ENCODE measurements at places on chromosomes 5 and 9. TPM values are rescaled to one million over a fixed set of nuclear protein-coding genes. Genes with fewer than 3 reads are reported as not detected.

Gene WDR38
- total RNA-seq = 0.12 TPM

Gene CTXN3
- not detected for total RNA-seq

Gene PCYOX1L
- 2.4 TPM for total RNA-seq

Gene F2RL1
- total RNA-seq = 265 TPM

Gene TLX3
- not detected for total RNA-seq

Gene FGD3
- 0.55 TPM for total RNA-seq

Gene PPP3R2
- not detected for total RNA-seq

Gene ADAMTS19
- not detected for total RNA-seq

Gene GHR
- 0.06 TPM for total RNA-seq

Gene TMEM174
- total RNA-seq = not detected

Gene TAF1L
- not detected for total RNA-seq

Gene SLC12A7
- total RNA-seq = 29.9 TPM

Gene SHOC1
- total RNA-seq = not detected

Gene SOX30
- total RNA-seq = not detected

Gene EIF4EBP3
- total RNA-seq = 2.3 TPM

Gene SH3TC2
- total RNA-seq = 0.41 TPM

Gene PCDHA1
- total RNA-seq = 0.14 TPM

Gene MUSK
- total RNA-seq = not detected

Gene MYOT
- not detected for total RNA-seq

Gene CD274
- total RNA-seq = 1.4 TPM

Gene RALGPS1
- 2.4 TPM for total RNA-seq

Gene C9orf78
- total RNA-seq = 51.2 TPM

Gene FRRS1L
- total RNA-seq = 0.13 TPM

Gene CRB2
- 0.06 TPM for total RNA-seq

Gene GFI1B
- total RNA-seq = 0.17 TPM
